ENCODE measurements at places on chromosomes 2 and 18.

GRCh38 chr2:873651-874580 is 76.7 kb upstream of the SNTG2 start:
- no peak overlapping the region for H3K27ac ChIP-seq
- peaks cover 13% of the 10 kb centered on the region for H3K27me3 ChIP-seq
- H3K4me3 ChIP-seq: no peak overlapping the region
- no peaks in the 10 kb centered on the region for H3K4me1 ChIP-seq
- no peaks in the 10 kb centered on the region for H3K36me3 ChIP-seq
- DNase-seq: no peak

- no peaks in the 10 kb centered on the region for H3K4me1 ChIP-seq
- no peaks in the 10 kb centered on the region for H3K36me3 ChIP-seq
- DNase-seq: no peak
- H3K27ac ChIP-seq: no peak overlapping the region
- H3K4me3 ChIP-seq: no peak overlapping the region
These were observed 84.4 kb downstream of the PTGR3 start for GRCh38 chr18:75124551-75124950.

DNA sequence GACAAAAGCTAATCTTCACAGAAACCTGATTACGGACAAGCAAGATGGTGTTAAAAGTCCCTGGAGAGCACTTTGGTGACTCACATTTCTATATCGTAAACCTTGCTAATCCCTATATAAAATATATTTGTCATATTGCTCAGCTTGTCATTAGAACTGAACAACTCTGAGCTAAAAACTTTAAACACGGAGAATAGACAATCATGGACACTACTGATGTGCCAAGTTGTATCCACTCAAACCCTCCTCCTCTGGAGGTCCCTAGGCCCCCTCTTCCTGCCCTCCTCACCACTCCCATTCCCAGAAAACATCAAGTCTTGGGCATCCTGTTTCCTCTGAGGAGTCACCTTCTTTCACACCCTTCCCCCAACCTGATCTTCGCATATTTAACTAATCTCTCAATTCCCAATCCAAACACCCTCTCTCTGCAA is 138.7 kb upstream of the PID1 start:
- H3K36me3 ChIP-seq: no peaks in the 10 kb centered on the region
- no peak for DNase-seq
- H3K4me3 ChIP-seq: no peak overlapping the region
- H3K27ac ChIP-seq: no peak overlapping the region
- no peaks in the 10 kb centered on the region for H3K27me3 ChIP-seq

DNA sequence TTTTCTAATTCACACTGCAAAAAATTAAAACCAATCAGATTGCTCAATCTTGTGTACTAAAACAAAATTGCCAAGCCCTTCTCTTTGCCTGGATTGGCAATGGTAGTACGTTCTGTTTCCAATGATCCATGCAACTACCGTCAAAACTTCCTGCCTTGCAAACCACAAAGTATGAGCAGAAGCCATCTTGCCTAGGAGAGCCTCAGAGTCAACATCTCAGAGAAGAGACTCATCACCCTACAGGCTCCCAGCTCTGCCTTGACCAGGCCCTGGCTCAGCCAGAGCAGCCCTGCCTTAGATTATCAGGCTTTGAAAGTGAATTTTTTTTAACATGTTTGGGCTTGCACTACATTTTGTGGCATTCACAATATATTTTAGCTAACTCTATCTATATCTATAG is 574.1 kb downstream of the SATB2 start:
- no peak for DNase-seq
- H3K36me3 ChIP-seq: no peaks in the 10 kb centered on the region
- no peak overlapping the region for H3K4me3 ChIP-seq
- H3K4me1 ChIP-seq: no peaks in the 10 kb centered on the region
- no peak overlapping the region for H3K27ac ChIP-seq
- H3K27me3 ChIP-seq: no peaks in the 10 kb centered on the region

DNA sequence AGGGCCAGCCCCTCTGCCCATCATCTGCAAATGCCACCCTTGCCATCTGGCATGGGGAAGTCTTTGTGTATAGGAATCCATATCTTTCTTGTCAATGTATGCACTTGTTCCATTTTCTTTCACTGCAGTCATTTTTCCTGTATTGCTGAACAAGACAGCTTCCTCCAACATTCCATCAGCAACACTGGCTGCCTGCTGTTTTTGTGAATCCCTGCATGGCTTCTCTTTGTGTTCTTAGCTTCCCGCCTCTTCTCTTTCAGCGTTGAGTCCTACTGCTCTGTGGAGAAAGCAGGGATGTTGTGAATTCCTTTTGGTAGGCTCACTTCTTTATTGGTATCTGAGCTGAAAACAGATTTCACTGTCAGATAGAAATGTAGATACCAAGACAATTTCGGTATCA is 150.0 kb downstream of the LPIN1 start:
- no peak for DNase-seq
- no peaks in the 10 kb centered on the region for H3K36me3 ChIP-seq
- no peaks in the 10 kb centered on the region for H3K27me3 ChIP-seq
- no peak overlapping the region for H3K27ac ChIP-seq
- no peak overlapping the region for H3K4me3 ChIP-seq

DNA sequence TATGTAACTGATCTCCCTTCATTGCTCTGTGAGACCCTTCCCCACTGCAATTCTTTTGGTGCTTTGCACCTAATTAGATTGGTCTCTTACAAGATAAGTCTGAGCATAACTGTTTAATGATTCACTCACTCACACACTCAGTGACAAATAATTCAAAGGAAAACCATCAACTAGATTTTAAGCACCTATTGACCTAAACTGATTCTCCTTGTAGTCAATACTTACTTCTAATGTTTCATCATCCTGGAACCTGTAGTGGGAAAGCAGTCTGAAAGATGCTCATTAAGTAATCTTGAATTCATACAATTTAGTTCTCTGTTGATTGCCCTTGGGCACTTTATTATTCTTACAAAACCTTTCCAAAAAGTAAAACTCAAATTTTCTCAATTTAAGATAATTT is 74.3 kb upstream of the COL5A2 start:
- H3K36me3 ChIP-seq: no peaks in the 10 kb centered on the region
- no peak for DNase-seq
- H3K4me1 ChIP-seq: no peaks in the 10 kb centered on the region
- no peak overlapping the region for H3K27ac ChIP-seq
- H3K4me3 ChIP-seq: no peak overlapping the region

GRCh38 chr2:121118951-121119350 is 166.1 kb downstream of the TFCP2L1 start:
- no peak for DNase-seq
- H3K4me3 ChIP-seq: no peak overlapping the region
- no peaks in the 10 kb centered on the region for H3K36me3 ChIP-seq
- no peaks in the 10 kb centered on the region for H3K27me3 ChIP-seq
- no peaks in the 10 kb centered on the region for H3K4me1 ChIP-seq
- H3K27ac ChIP-seq: no peak overlapping the region
